ENCODE measurements at places on chromosomes 7 and 10. TPM values are rescaled to one million over a fixed set of nuclear protein-coding genes. Genes with fewer than 3 reads are reported as not detected.

The SCIN gene
- 5.6 TPM for polyA plus RNA-seq

The CXCL12 gene
- polyA plus RNA-seq, result 192 TPM

The AKR1C4 gene
- not detected for polyA plus RNA-seq

The CRHR2 gene
- 0.28 TPM for polyA plus RNA-seq

The WEE2 gene
- 0.56 TPM for polyA plus RNA-seq

The OR2A42 gene
- 3.2 TPM for polyA plus RNA-seq

The CTBP2 gene
- 83.2 TPM for polyA plus RNA-seq

The CYP2C8 gene
- 7.6 TPM for polyA plus RNA-seq

The NKX2-3 gene
- polyA plus RNA-seq, result not detected

The SCART1 gene
- 1.8 TPM for polyA plus RNA-seq

All from left lung (tissue), 14 donors.